ENCODE measurements at places on chromosomes 2 and 18. TPM values are rescaled to one million over a fixed set of nuclear protein-coding genes. Genes with fewer than 3 reads are reported as not detected.

SP140 gene
- 7.3 TPM for total RNA-seq

IL36B gene
- total RNA-seq = not detected

TUBA3E gene
- not detected for total RNA-seq

CYBRD1 gene
- 57.3 TPM for total RNA-seq

LBX2 gene
- total RNA-seq = 2.5 TPM

C2orf92 gene
- 7.3 TPM for total RNA-seq

XDH gene
- total RNA-seq = 3.1 TPM

OR6B3 gene
- total RNA-seq = not detected

BBS5 gene
- 13.5 TPM for total RNA-seq

RNF125 gene
- 6.0 TPM for total RNA-seq

NGEF gene
- 4.8 TPM for total RNA-seq

CHRND gene
- total RNA-seq = not detected

DYSF gene
- 19.8 TPM for total RNA-seq

PSD4 gene
- 42.0 TPM for total RNA-seq

ALPI gene
- total RNA-seq = 0.09 TPM

ANKRD30BL gene
- total RNA-seq = not detected

UGT1A4 gene
- 1.1 TPM for total RNA-seq

ABCG8 gene
- 0.13 TPM for total RNA-seq

TANC1 gene
- total RNA-seq = 39.0 TPM

HK2 gene
- total RNA-seq = 8.6 TPM

DRC1 gene
- total RNA-seq = 0.76 TPM

OR6B2 gene
- not detected for total RNA-seq

NAT8 gene
- total RNA-seq = 94.4 TPM

SERPINB13 gene
- total RNA-seq = not detected

MAP3K19 gene
- not detected for total RNA-seq

GKN1 gene
- not detected for total RNA-seq

CCDC74B gene
- total RNA-seq = 4.5 TPM

CDH2 gene
- 29.6 TPM for total RNA-seq

C18orf32 gene
- 58.6 TPM for total RNA-seq

INHBB gene
- 3.7 TPM for total RNA-seq

CAVIN2 gene
- 55.0 TPM for total RNA-seq

ACTG2 gene
- 13.7 TPM for total RNA-seq

SERPINB3 gene
- total RNA-seq = not detected

GTF2A1L gene
- total RNA-seq = 0.76 TPM

PTPRN gene
- not detected for total RNA-seq

RAMP1 gene
- 8.8 TPM for total RNA-seq

IL1RL1 gene
- 32.3 TPM for total RNA-seq

WDR12 gene
- 37.8 TPM for total RNA-seq

AGAP1 gene
- 44.5 TPM for total RNA-seq

SETBP1 gene
- total RNA-seq = 71.7 TPM

KCNK3 gene
- total RNA-seq = 8.1 TPM

SERPINB10 gene
- total RNA-seq = not detected

CERKL gene
- 8.0 TPM for total RNA-seq

SCN2A gene
- 9.9 TPM for total RNA-seq

MAL gene
- total RNA-seq = 477 TPM

AKAIN1 gene
- not detected for total RNA-seq

AQP12A gene
- total RNA-seq = not detected

NOSTRIN gene
- 50.2 TPM for total RNA-seq

ARHGAP15 gene
- total RNA-seq = 23.1 TPM

ZNF892 gene
- 6.2 TPM for total RNA-seq
